GM19239 (cell line): ENCODE measurements at places on chromosomes 6 and 20.

- no peak for DNase-seq
Observed at GRCh38 chr20:33281550-33282146, 1.4 kb upstream of the BPIFB1 start.

DNA sequence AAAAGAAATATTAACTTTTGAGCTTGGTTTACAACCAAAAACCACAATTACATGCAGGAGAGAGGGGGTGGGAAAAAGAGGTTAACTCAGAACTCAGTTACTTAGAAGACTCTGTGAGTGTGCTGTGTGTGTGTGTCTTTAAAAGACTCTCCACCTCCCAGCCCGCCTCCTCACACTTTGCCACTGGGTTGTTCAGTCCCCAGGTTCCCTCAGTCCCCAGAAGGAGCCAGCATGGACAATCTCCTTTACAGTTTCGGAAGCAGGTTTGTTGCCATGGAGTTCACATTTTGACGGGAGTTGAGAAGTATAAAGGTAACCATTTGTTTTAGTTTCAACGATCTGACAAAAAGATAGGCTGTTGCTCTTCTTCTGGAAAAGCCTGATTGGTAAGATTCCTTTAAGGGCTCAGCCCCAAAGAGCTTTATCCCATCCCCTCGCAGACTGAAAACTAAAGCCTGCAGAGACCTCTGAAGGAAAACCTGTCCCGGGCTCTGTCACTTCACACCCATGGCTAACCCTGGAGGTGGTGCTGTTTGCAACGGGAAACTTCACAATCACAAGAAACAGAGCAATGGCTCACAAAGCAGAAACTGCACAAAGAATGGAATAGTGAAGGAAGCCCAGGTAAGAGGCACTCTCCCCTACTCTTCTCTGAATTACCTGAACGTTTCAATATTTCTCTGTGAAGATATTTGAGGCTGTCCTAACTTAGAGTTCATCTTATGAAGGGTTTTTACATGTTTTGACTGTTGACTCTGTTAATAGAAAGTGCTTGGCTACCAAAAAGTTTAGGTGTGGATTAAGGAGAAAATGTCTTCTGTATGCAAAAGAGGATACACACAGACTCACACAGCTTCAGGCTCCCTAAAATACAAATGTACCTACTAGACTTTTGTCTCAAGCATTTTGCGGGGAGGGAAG is at the start of gene SPTLC3:
TSS of gene SPTLC3 (plus strand) at position 212 of the 921 bp plus-strand sequence. CDS start at position 508, 296 bp downstream.
- DNase-seq, result no peak

GRCh38 chr6:78829407-78829806 is 37.9 kb upstream of the IRAK1BP1 start:
- DNase-seq, result no peak

DNA sequence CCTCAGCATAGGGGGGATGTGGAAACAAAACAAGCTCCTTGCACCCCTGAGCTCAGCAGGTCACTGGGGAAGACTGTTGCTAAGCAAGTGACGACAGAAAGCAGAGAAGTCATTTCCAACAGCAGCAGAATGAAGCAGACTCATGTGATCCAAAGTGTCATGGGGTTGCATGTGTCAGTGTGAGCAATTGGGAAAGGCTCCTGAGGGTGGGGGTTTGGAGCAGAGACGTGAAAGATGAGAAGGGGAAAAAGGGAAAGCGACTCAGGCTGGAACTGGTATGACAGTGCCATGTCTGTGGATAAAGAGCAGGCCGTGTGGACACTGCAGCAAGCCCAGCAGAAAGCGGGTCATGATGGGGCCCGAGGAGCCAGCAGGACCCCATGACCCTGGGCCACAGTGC is 363.9 kb downstream of the PREX1 start:
- no peak for DNase-seq

DNA sequence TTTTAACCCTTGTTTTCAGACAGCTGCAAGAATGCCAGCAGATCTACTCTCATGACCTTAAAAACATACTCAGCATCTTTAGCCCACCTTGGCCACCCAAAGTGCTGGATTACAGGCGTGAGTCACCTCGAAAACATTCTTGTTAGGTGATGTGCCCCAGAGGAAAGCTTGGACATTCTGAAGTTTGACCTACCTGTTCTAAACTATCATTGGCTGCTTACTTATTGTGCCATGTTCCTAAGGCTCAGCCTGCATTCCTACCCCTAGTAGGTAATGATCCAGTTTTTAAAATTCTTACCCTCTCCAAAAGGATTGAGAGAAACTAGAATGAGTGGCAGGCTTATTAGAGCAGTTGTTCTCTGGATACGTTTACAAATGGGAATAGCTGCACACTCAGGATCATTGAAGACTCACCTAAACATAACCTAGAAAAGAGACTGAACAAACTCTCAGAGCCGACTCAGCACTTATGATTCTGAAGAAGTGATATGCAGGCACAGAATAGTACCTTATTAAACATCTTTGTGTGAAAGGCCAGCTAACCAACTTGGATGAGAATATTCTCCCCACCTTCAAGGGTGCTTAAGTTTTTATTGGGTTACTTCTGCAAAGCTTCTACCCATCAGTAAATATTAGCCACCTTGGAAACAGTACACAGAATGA is 362.1 kb downstream of the NRN1 start:
- no peak for DNase-seq
